ENCODE measurements at places on chromosomes 11 and 22. TPM values are rescaled to one million over a fixed set of nuclear protein-coding genes. Genes with fewer than 3 reads are reported as not detected.

- no peak for DNase-seq
Observed at GRCh38 chr11:73454987-73455386, 78.8 kb downstream of the RELT start.

GRCh38 chr11:62542750-62543567 is 3.6 kb downstream of the AHNAK start:
- DNase-seq, result no peak

DNA sequence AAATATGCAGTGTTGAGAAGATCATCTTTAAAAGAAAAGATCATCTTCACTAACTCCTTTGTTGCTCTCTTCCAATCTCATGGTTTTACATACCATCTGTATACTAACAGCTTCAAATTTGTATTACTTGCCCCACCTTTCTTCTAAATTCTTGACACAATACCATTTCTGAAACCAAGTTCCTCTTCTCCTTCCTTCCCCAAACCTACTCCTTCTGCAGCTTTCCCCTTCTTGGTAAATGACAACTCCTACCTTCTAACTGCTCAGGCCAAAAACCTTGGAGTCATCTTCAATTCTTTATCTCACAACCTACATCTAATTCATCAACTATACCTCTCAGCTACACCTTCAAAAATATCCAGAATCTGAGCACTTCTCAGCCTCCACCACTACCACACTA is 9.3 kb downstream of the PRCP start:
- DNase-seq, result no peak

GRCh38 chr11:11035331-11035730 is 177.5 kb upstream of the ZBED5 start:
- no peak for DNase-seq

DNA sequence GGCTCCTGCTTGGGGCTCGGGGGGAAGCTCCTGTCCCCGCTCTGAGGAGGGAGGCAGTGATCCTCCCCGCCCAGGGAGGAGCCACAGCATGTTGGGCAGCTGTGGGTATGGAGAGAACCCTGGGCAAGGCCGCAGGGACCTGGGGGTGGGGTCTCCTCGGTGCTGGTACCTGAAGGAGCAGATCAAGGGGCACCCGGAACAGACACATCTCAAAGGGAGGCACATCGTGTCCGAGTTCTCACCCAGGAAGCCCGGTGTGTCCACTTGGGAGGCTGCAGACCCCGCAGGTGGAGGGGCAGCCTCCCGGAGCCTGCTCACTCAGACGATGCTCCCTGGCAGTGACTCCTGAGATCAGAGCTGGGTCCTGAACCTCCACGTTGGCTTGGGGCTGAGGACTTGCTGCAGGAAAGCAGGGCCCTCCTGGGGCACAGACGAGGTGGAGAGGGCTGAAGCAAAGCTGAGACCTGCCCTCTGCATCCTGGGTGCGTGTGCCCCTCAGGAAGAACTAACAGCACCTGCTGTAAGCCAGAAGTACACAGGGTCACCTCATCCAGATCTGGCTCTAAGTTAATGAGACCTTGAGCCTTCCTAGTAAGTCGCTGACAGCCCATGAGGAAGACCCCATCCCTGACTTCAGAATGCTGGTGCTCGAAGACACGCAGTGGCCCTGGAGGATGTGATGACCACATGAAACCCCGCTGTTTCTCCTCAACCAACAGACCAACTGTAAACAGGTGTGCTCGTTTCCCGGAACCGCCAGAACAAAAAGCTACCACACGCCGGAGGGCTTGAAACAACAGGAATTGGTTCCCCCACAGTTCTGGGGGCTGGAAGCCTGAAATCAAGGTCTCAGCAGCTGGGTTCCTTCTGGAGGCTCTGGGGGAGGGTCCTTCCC is 5.9 kb upstream of the OSBPL5 start:
- DNase-seq, result peak; percentile 84

GRCh38 chr11:8826139-8826786 is 84.7 kb upstream of the AKIP1 start:
- DNase-seq, result no peak

DNA sequence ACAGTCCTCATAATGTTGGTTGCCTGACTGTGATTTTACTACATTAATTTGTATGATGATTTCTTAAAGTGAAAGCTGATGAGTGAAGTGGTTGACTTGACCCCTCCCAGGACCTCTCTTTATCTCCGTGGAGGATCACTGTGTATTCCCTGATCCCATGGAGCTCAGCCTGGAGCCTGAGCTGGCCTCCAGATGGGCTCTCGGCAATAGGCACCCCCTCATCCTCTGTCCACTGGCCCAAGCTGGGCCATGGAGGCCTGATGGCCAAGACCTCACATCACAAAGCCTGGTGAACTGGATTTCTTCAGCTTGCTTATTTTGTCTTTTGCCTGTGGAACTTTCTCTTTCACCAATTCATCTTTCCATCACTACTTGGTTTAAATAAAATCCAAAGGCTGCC is 75.2 kb downstream of the WNT11 start:
- DNase-seq, result no peak

DNA sequence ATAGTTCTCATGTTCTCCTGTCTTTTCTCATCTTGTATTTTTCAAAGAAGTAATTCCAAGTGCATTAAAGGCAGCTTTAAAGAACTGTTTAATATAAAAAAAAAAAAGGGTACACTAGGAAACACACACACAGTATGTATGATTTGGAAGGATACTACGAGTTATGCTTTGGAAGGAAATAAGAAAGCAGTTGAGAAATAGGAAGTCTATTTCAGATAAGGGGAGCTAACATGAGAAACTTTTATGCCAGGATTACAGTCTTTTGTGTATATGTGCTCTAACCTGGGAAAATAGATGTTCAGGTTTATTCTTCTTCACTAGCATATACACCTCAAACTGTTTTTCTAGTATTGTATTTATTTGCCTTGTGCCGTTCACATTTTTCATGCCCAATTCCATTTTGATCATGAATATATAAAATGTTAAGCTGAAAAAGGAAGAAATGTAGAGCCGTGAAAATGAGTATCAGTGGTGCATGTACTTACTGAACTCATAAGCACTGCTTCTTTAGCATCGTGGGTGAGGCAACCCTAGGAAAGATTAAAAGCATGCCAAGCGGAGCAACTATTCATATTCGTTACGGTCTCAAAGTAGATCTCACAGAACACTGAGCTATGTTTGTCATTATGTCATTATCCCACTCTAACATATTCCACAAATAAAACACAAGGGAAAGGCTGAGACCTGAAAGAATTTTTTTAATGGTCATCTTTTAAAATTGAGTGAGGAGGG is 59.6 kb downstream of the GUCY1A2 start:
- no peak for DNase-seq

DNA sequence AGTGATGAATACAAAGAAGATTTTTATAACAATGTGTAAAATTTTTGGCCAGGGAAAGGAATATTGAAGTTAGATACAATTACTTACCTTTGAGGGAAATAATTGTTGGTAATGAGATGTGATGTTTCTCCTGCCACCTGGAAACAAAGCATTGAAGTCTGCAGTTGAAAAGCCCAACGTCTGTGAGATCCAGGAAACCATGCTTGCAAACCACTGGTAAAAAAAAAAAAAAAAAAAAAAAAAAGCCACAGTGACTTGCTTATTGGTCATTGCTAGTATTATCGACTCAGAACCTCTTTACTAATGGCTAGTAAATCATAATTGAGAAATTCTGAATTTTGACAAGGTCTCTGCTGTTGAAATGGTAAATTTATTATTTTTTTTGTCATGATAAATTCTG is 5.3 kb downstream of the BIRC3 start:
- no peak for DNase-seq

GRCh38 chr22:17665854-17666253 is 27.3 kb downstream of the BCL2L13 start:
- no peak for DNase-seq

Gene KRTAP5-7
- total RNA-seq, result not detected

Gene CFAP300
- 2.5 TPM for total RNA-seq
